Mesangial cell (primary cell): ENCODE measurements at places on chromosomes 1 and 21. TPM values are rescaled to one million over a fixed set of nuclear protein-coding genes. Genes with fewer than 3 reads are reported as not detected.

NCMAP gene
- under 0.01 and 0.51 TPM in 2 replicates for total RNA-seq

AKT3 gene
- 14.3 TPM in 2 replicates for total RNA-seq

ITGB2 gene
- total RNA-seq: 2.2 TPM in 1 of 2 replicates, not detected in the other

GBP5 gene
- not detected in 2 replicates for total RNA-seq

SLAMF9 gene
- not detected in 2 replicates for total RNA-seq

OR2T29 gene
- not detected in 2 replicates for total RNA-seq

TFAP2E gene
- 0.33 and 1.3 TPM in 2 replicates for total RNA-seq

LRRC8B gene
- total RNA-seq: 5.2 and 7.1 TPM in 2 replicates

MAN1A2 gene
- 13.5 and 17.5 TPM in 2 replicates for total RNA-seq

KLHDC8A gene
- 1.0 and 1.3 TPM in 2 replicates for total RNA-seq

HUNK gene
- total RNA-seq: 0.13 and 0.16 TPM in 2 replicates

PRKAA2 gene
- 2.4 and 3.4 TPM in 2 replicates for total RNA-seq

LIN28A gene
- total RNA-seq: 0.38 TPM in 1 of 2 replicates, not detected in the other

IGSF9 gene
- total RNA-seq: 0.16 and 0.76 TPM in 2 replicates

FCRLA gene
- under 0.01 and 0.16 TPM in 2 replicates for total RNA-seq

ZBED6 gene
- 8.0 and 16.2 TPM in 2 replicates for total RNA-seq

CFHR2 gene
- not detected in 2 replicates for total RNA-seq

TMEM54 gene
- 109 and 130 TPM in 2 replicates for total RNA-seq
